Motor neuron (in vitro differentiated cells): ENCODE measurements at places on chromosomes 6 and 20. TPM values are rescaled to one million over a fixed set of nuclear protein-coding genes. Genes with fewer than 3 reads are reported as not detected.

Gene B3GAT2
- 9.2 and 10.1 TPM in 2 replicates for total RNA-seq

Gene TRIM39
- total RNA-seq = 11.2 and 11.6 TPM in 2 replicates

Gene METTL24
- total RNA-seq = 0.49 and 1.1 TPM in 2 replicates

Gene GPR63
- total RNA-seq = 4.3 and 4.8 TPM in 2 replicates

Gene EPB41L2
- 30.6 and 32.8 TPM in 2 replicates for total RNA-seq

Gene SLCO4A1
- 4.7 and 6.8 TPM in 2 replicates for total RNA-seq
